ENCODE measurements at places on chromosomes 7 and 10.

GRCh38 chr10:11402392-11402791 is 209.1 kb downstream of the USP6NL start:
- DNase-seq, result no peak

DNA sequence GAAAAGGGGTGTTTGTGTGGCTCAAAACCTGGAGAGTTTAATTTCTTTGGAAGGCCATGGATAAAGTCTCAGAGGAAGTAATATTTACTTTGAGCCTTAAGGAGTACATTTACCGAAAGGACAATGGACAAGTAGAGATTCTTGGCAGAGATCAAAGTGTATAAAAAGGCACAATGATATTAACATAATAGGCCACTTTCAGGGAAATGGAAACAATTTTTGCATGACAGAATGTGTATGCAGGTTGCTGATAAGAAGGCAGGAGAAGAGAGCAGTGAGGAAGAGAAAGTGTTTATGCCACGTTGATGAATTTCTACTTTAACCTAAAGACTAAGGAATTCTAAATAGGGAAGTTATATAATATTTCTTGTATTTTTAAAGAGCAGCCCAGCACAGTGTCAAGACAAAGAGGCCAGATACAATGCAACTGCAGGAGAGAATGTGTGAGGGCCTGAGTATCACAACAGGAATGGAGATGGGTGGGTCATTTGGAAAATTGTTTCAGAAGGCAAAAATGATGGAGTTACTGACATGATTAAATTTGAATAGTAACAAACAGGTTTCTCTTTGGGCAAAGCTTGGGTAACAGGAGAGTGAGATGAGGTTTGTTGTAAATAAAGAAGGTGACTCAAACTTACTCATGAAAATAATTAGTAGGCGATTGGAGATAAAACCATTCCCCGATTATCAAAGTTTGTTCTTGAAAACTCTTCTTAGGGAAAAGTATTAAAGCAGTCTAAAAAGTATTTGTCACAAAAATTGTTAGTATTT is 84.1 kb downstream of the THSD7A start:
- DNase-seq, result no peak

GRCh38 chr10:121497513-121498470 is 100.5 kb downstream of the FGFR2 start:
- DNase-seq, result no peak

DNA sequence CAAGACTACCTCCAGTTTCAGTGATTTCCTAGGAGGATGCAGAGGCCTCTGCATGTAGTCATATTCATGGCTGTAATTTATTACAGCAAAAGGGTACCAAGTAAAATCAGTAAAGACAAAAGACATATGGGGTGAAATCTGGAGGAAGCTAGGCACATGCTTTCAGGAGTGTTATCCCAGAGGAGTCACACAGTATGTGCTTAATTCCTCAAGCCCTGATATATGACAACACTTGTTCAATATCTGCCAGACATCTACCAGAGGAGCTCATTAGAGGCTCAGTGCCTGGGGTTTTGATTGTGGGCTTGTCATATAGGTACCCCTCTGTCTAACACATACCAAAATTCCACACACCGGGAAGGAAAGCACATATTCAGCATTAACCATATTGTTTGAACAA is 283.8 kb downstream of the CXCL12 start:
- DNase-seq, result no peak

- DNase-seq, result no peak
Measured at GRCh38 chr10:99975106-99975829, 34.5 kb downstream of the DNMBP start.

- peak; percentile 22 for DNase-seq
Measured at GRCh38 chr10:63866075-63866746, 345.0 kb downstream of the REEP3 start.

DNA sequence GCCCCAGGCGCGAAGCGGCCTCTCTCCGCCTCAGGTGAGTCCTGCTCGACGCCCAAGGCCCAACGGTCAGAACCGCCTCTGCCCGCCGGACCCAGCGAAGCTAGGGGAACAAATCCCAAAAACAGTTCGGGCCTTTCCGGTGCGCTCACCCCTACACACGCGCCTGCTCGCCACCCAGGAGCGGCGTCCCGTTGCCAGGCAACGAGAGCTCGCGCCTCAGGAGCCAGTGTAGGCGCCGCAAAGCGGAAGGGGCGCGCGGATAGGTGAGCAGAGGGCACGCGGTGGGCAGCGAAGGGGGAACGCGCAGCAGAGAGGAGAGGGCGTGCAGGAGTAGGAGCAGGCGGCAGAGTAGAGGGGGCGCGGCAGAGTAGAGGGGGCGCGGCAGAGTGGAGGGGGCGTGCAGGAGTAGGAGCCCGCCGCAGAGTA is at the start of the genes DYDC1 and DYDC2:
Gene DYDC1 (minus strand): TSS at position 193 of the 426 bp plus-strand sequence. CDS start 4,154 bp downstream, outside the sequence.
Gene DYDC2 (plus strand): TSS at position 219 of the 426 bp plus-strand sequence. CDS start 5,663 bp downstream, outside the sequence.
- peak; percentile 3 for DNase-seq

GRCh38 chr7:50594136-50594535 is 28.9 kb upstream of the DDC start:
- DNase-seq, result no peak

- peak; percentile 80 for DNase-seq
Measured at GRCh38 chr10:61975391-61975932, 74.0 kb downstream of the ARID5B start.

GRCh38 chr7:111867348-111867931 is 305.1 kb upstream of the IMMP2L start:
- DNase-seq, result no peak

GRCh38 chr10:87740254-87740655 is 77.8 kb downstream of the ATAD1 start:
- DNase-seq, result peak; percentile 29

DNA sequence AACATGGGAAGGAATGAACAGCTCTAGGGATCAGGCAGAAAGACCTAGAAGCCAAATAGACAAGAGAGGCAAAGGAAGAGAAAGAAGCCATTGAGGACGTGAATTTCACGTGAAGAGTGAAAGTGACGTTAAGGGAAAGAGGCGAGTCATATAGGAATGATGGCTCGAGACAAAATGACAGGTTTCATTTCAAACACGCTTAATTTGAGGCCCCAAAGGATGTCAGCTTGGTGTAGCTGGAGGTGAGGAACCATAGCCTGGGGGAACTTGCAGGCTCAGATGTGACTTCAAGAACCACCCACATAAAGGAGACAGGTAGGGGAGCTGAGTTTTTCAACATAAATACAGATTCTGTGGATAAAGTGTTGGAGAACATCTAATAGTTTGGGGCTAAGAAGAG is 84.3 kb upstream of the ATP6V0A4 start:
- no peak for DNase-seq

DNA sequence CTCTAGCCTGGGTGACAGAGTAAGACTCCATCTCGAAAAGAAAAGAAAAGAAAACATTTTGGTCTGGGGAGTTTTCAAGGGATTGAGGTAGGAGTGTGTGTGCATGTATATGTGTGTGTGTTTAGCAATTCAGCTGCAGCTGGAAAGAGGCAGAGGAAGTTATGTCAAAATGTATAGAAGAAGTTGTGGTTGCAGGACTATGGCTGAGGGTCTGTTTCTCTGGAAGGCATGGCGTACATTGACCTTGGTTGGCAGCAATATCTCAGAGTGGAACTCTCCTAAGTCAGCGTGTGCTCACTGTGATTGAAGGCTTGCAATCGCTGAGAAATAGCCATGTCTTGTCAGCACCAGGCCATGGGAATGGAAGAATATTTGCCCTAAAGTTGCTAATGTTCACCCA is 28.6 kb upstream of the RHBDD2 start:
- no peak for DNase-seq

GRCh38 chr7:147611431-147611830 is 979.1 kb upstream of the C7orf33 start:
- no peak for DNase-seq

GRCh38 chr10:119783665-119784027 is 57.8 kb downstream of the INPP5F start:
- DNase-seq, result no peak

DNA sequence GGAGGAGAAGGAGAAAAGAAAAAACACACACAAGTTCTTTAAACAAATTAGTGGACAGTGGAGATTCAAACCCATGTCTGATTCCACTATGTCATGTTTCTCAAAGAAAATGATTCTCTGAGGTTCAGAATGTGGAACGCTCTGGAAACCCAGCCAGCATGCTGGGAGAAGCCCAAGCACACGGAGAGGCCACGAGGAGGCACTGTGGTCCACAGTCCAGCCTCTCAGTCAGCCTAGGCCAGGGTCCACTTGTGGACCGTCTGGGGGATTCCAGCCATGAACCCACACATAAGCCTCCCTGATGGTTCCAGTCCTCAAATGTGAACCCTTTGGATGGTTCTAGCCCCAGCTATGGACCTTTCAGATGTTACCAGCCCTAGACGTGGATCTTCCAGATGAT is 73.4 kb downstream of the CAV1 start:
- no peak for DNase-seq

GRCh38 chr10:124232686-124233545 is 139.5 kb upstream of the CHST15 start:
- DNase-seq, result no peak

DNA sequence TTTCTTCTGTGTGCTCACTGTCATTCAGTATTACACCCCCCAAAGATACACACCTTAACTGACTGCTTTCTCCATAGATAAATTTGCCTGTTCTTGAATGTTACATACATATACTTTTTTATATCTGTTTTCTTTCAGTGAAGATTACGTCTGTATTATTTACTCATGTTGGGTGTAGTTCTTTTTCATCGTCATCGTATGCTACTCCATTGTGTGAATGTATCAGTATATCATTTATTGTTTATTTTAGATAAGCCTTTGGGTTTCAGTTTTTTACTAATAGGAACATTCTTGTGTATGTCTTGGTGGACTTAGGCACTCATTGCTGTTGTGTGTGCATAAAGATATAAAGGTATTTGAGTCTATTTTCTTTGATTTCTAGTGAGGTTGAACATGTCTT is 64.4 kb downstream of the SEPTIN7 start:
- DNase-seq, result no peak

GRCh38 chr7:93812061-93812460 is 78.5 kb downstream of the TFPI2 start:
- DNase-seq, result no peak

DNA sequence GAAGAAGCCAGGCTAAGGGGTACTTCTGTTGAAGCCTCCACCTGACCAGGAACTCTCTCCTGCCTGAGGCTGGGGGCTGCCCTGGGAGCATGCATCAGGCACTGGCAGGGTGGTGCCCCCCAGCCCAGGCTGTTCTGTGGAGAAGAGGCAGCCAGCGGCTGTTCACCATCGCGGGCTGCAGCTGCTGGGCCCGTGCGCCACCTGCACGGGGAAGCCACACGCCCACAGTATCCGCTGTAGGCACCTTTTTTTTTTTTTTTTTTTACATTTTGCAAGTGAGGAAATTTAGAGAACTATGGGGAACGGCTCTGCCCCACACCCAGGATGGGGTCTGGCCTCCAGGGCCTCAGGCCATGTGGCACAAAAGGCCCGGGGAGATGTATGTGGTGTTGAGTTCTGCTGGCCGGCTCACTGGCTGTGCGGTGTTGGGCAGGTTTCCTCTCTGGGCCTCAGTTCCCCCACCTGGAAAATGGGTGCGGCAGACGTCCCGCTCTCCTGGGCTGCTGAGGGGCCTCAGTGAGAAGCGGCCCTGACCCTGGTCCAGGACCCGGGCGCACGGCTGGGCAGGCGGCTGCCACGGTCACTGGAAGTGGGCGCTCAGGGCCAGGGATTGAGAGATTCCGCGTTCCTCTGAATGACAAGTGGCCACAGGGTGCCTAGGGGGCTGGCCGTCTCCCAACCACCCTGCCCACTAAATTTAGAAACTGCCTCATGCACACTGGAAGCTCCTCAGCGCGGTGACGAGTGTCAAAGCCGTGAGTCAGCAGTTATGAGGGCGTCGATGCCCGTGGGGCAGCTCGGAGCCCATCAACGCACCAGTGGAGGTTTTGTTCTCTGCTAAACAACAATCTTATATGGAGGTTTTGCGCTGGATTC is 8.8 kb upstream of the INTS1 start:
- DNase-seq, result peak; percentile 79

GRCh38 chr7:16647435-16647960 is 1.5 kb downstream of the BZW2 start:
- peak; percentile 75 for DNase-seq

- no peak for DNase-seq
Measured at GRCh38 chr7:80859272-80859970, 59.4 kb downstream of the SEMA3C start.

GRCh38 chr7:79282070-79282694 is 171.3 kb downstream of the MAGI2 start:
- DNase-seq, result peak; percentile 59

DNA sequence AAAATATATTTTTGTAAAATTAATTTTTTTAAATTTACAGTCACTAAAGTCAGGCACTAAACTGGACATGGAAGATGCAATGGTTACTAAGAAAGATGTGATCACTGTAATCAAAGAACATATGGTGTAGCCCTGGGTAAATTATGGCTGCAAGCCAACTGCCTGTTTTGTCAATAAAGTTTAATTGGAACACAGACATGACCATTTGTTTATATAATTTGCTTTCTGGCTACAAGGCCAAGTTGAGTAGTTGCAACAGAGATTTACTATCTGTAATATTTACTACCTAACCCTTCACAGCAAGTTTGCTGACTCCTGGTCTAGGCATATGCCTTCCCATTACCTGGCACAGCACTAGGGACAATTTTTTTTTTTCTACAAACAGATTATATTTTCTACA is 448.9 kb downstream of the ADRA2A start:
- no peak for DNase-seq

GRCh38 chr7:21938463-21938862 is 7.2 kb downstream of the CDCA7L start:
- no peak for DNase-seq

DNA sequence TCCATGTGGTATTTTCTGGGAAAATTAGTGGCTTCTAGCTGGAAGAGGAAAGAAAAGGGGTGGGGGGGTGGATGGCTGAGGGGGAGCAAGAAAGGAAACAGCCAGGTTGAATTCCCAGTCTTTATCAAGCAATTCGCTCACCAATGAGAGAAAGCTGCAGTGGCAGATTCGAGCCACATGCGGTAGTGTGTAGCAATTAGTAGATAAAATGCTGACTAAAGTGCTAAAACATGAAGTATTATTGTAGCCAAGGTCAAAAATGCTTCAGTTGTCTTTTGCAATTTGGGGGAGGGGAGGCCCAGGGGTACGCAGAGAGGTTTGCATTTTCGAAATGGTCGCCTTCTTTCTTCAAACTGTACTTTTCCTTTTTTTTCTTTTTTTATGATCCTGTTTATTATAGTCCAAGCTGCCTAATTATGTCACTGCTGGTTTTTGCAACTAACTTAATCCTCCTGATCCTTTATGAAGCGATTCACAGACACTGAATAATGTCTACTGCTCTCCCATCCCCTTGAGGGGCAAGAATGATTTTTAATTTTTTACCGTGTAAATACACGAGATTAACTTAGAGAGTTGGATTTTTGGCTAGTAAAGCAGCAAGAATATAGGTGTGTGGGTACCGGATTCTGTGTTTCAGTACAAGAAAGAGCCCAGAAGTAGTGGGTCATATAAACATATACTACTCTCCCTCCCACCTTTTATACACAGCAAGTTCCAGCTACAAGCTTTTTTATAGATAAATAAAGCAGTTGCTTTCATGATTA is 3.6 kb upstream of the ARID5B start:
- peak; percentile 63 for DNase-seq

- DNase-seq, result no peak
Measured at GRCh38 chr7:34184466-34184865, 279.1 kb downstream of the BMPER start.

DNA sequence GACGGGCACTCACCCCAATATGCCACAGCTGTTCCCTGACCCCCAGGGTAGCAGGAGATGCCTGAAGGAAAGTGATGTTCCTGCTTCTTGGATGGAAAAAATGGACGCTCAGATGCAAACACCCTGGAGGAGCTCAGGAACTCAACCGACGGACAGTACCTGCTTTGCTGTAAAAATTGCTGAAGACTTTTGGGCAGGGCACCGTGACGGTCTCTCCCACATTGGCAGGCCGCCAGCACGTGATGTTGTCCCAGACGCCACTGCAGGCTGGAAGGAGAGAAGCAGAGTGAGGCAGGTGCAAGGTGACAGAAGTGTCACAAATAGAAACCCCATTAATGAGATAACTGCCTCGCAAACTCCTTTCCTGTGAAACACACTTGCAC is 35.0 kb downstream of the VIPR2 start:
- DNase-seq, result no peak
